ENCODE measurements at places on chromosomes 1 and 21. TPM values are rescaled to one million over a fixed set of nuclear protein-coding genes. Genes with fewer than 3 reads are reported as not detected.
A peak's percentile ranks its signal among the peaks of the same experiment; 100 is the strongest.

FLVCR1 gene
- total RNA-seq, result 5.6 TPM

CAMSAP2 gene
- total RNA-seq, result 30.0 TPM

GRCh38 chr1:233022246-233022645 is 71.8 kb downstream of the NTPCR start:
- no peak for DNase-seq
- no peak overlapping the region for H3K27ac ChIP-seq
- peaks cover 8% of the 10 kb centered on the region for H3K4me1 ChIP-seq
- H3K4me3 ChIP-seq, result no peak overlapping the region
- no peaks in the 10 kb centered on the region for H3K36me3 ChIP-seq

DNA sequence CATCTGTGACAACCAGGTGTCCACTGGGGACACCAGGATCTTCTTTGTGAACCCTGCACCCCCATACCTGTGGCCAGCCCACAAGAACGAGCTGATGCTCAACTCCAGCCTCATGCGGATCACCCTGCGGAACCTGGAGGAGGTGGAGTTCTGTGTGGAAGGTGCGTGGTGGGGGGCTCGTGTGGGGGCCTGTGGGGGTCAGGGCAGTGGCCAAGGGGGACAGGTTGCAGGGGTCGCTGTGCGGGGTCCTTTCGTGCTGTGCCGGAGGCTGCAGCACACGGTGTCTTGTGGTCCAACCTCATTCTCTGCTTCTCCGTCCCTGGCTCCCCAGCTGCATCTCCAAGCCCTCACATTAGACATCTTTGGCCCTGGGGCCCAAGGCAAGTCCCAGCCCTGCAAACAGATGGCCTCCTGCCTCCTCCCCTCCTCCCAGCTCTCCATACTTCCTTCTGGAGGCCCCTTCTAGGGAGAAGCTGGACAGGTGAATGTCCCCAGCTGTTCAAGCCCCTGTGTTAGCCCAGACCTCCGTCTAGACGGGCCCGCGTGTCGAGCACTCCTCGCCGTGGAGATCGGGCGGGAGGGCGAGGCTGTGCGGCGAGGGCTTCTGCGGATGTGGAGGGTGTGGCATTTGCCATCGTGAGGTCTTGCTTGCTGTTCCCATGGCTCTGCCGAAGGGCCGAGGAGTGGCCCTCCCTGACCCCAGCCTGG is 2.5 kb downstream of the AGRN start:
- peaks cover 48% of the 10 kb centered on the region for H3K4me1 ChIP-seq
- H3K36me3 ChIP-seq, result no peaks in the 10 kb centered on the region
- no peak overlapping the region for H3K27ac ChIP-seq

- no peak overlapping the region for H3K27ac ChIP-seq
- H3K27me3 ChIP-seq, result no peaks in the 10 kb centered on the region
- H3K4me3 ChIP-seq, result no peak overlapping the region
- H3K36me3 ChIP-seq, result no peaks in the 10 kb centered on the region
- H3K4me1 ChIP-seq, result no peaks in the 10 kb centered on the region
Observed at GRCh38 chr1:169563019-169563615, 23.2 kb downstream of the F5 start.

- no peak overlapping the region for H3K27ac ChIP-seq
- H3K4me1 ChIP-seq, result no peaks in the 10 kb centered on the region
- H3K36me3 ChIP-seq, result no peaks in the 10 kb centered on the region
Observed at GRCh38 chr1:88649932-88650331, 34.1 kb upstream of the PKN2 start.

GRCh38 chr1:150018165-150018564 is 7.6 kb upstream of the OTUD7B start:
- no peaks in the 10 kb centered on the region for H3K4me1 ChIP-seq
- DNase-seq, result no peak
- no peak overlapping the region for H3K27ac ChIP-seq
- no peak overlapping the region for H3K4me3 ChIP-seq

DNA sequence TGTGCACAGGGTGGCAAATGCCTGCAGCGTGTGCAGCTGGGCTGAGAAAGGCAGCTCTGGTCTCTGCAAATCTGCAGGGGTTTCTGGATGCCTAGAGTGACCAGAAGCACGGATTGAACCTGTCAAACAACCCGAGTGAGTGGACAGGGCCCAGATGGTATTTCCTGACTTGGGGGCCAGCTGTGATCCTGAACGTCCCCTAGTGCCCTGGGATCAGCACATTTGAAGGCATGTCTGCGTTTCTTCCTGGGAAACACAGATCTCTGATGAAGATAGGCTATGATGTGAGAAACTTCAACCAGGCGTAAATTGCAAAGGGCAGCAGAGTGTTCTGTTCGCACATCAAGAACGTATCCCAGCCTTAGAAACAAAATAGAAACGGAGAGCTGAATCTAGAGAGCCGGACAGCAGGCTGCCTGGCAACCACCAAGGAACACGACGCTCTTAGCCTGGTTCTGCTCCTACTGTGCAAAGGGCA is 163.1 kb downstream of the KCNJ6 start:
- no peak overlapping the region for H3K4me3 ChIP-seq
- no peak for DNase-seq
- no peak overlapping the region for H3K27ac ChIP-seq
- no peaks in the 10 kb centered on the region for H3K27me3 ChIP-seq
- H3K4me1 ChIP-seq, result no peaks in the 10 kb centered on the region
- H3K36me3 ChIP-seq, result no peaks in the 10 kb centered on the region

FCRL5 gene
- 0.49 TPM for total RNA-seq

- peak within 1 kb of the TSS; percentile 65 for H3K27ac ChIP-seq
- DNase-seq, result no peak
- peaks cover 17% of the 10 kb centered on the region for H3K4me1 ChIP-seq
- no peaks in the 10 kb centered on the region for H3K36me3 ChIP-seq
Observed at GRCh38 chr1:116667575-116668105, at the start of gene IGSF3. TSS of gene IGSF3 (minus strand) at chr1:116667733. CDS start at chr1:116666326, 1,407 bp downstream.

TEKT2 gene
- not detected for total RNA-seq

GRCh38 chr1:2413495-2414296 is 1.3 kb upstream of the PEX10 start:
- H3K4me3 ChIP-seq, result peak overlapping the region; percentile 79
- no peak for DNase-seq
- H3K36me3 ChIP-seq, result peaks cover under 1% of the 10 kb centered on the region
- peak overlapping the region; percentile 82 for H3K27ac ChIP-seq

DNA sequence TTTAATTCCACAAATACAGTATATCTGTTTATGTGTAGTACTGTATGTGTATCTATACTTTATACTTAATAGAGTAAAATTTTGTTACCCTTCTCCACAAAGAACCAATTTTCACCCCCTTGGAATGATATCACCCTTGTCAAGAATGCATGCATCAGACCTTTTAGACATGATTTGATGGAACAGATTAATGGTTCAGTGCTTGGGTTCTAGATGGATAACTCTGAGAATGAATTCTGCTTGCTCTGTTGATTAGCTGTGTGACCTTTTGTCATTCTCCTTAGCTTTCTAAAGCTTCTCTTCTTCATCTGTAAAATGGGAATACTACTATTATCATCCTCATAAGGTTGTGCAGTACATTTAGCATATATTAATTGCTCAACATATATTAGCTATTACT is 105.1 kb downstream of the NEK7 start:
- no peaks in the 10 kb centered on the region for H3K36me3 ChIP-seq
- DNase-seq, result no peak
- peaks cover 7% of the 10 kb centered on the region for H3K4me1 ChIP-seq

- no peak for DNase-seq
- no peak overlapping the region for H3K27ac ChIP-seq
- H3K4me1 ChIP-seq, result no peaks in the 10 kb centered on the region
- no peak overlapping the region for H3K4me3 ChIP-seq
Observed at GRCh38 chr1:26550946-26551345, 21.4 kb downstream of the RPS6KA1 start.

PRMT6 gene
- 11.0 TPM for total RNA-seq

ADGRL2 gene
- 68.0 TPM for total RNA-seq

GRCh38 chr1:176183618-176184017 is 23.5 kb downstream of the COP1 start:
- DNase-seq, result no peak
- H3K4me1 ChIP-seq, result no peaks in the 10 kb centered on the region
- H3K27ac ChIP-seq, result no peak overlapping the region
- H3K4me3 ChIP-seq, result no peak overlapping the region

DCST2 gene
- total RNA-seq, result 7.9 TPM

DISP3 gene
- not detected for total RNA-seq

SPRR2G gene
- not detected for total RNA-seq

DNA sequence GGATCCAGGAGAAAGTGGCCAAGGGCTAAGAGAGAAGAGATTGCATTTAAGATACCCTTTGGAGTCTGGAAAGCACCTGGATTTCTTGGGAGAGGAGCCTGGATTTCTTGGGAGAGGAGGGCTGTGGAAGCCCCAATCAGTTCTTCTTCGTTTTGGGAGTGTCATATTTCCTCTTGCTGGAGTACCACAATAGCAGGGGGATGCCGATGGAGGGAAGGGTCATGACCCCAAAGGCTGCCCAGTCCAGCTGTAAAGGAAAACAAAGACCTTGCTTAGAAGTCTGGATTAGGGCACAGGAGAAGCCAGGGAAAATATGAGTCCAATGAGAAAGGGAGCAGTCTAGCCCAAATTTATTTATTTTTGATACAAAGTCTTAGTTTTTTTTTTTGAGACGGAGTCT is 11.3 kb downstream of the SSR2 start:
- DNase-seq, result no peak
- no peak overlapping the region for H3K4me3 ChIP-seq
- H3K4me1 ChIP-seq, result no peaks in the 10 kb centered on the region
- H3K36me3 ChIP-seq, result peaks cover 58% of the 10 kb centered on the region
- H3K27ac ChIP-seq, result no peak overlapping the region

C1orf167 gene
- not detected for total RNA-seq

TMEM82 gene
- total RNA-seq, result not detected

ELAPOR1 gene
- 0.25 TPM for total RNA-seq

AMY1A gene
- total RNA-seq, result not detected

DNA sequence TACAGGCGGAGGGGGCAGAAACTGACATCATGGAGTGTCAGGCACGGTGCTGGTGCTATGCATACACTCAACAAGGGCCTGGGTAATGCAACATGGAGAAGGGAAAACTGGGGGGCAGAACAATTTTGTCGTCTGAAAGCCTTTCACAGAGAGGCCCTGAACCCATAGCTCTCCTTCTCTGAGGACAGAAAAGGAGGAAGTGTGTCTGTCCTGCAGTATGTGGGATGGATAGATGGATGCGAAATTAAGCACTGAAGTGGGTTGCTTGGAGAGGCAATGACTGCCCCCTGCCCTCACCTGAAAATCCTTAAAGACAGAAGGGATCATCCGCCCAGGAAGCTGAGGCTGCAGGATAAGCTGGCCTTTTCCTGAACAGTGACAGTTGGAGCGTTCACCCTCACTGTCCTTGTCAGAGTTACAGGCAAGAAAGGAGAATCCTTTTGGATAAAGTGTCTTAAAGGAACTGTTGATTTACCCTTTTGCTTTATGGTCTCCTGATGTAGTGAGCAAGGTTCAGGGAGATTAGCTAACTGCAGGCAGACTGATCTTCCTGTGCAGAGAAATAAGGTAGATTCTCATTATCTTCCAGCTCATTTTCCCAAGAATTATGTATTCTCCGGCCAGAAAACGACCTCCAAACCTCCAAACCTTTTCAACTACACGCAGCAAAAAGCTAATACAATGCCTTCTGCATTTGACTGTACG is 1.6 kb upstream of the FAM20B start:
- H3K4me3 ChIP-seq, result no peak overlapping the region
- no peak overlapping the region for H3K27ac ChIP-seq
- peaks cover 20% of the 10 kb centered on the region for H3K4me1 ChIP-seq
- no peaks in the 10 kb centered on the region for H3K27me3 ChIP-seq

FNBP1L gene
- 16.9 TPM for total RNA-seq

GRCh38 chr1:19504796-19505692 is 19.7 kb upstream of the CAPZB start:
- peaks cover 33% of the 10 kb centered on the region for H3K4me1 ChIP-seq
- no peak for DNase-seq
- no peaks in the 10 kb centered on the region for H3K36me3 ChIP-seq
- H3K27ac ChIP-seq, result peak overlapping the region; percentile 68
- no peak overlapping the region for H3K4me3 ChIP-seq
- H3K27me3 ChIP-seq, result no peaks in the 10 kb centered on the region

- no peaks in the 10 kb centered on the region for H3K36me3 ChIP-seq
- H3K4me3 ChIP-seq, result no peak overlapping the region
- H3K4me1 ChIP-seq, result peaks cover 17% of the 10 kb centered on the region
- no peaks in the 10 kb centered on the region for H3K27me3 ChIP-seq
Observed at GRCh38 chr1:1945782-1946393, 26.8 kb upstream of the TMEM52 start.

DNA sequence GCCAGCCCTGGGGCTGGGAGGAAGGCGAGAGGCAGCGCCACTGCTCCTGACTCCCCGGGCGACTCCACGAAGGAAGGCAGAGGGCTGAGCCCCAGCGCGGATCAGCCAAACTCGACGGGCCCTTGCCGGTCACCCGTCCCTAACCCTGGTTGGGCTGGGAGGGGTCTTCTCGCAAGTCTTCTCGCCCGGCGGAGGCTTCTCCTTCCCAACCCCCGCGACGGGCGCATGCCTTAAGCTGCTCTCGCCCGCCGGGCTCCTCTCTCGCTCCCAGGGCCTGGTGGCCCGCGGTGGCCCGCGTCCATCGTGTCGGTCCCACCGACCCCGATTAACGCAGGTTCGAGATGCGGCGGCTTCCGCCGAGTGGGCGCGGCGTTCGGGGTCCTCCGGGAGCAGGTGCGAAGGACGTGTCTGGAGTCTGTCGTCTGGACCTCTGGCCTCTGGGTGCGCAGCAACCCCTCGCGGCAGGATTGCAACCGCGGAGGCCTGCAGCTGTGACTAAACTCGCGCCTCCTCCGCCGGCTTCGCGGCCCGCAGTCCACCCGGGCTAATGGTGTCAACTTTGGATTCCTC is 29.0 kb upstream of the PPM1J start:
- no peaks in the 10 kb centered on the region for H3K27me3 ChIP-seq
- H3K4me1 ChIP-seq, result peaks cover 12% of the 10 kb centered on the region
- H3K27ac ChIP-seq, result no peak overlapping the region
- no peak for DNase-seq

CROCC gene
- total RNA-seq, result 31.9 TPM

DNA sequence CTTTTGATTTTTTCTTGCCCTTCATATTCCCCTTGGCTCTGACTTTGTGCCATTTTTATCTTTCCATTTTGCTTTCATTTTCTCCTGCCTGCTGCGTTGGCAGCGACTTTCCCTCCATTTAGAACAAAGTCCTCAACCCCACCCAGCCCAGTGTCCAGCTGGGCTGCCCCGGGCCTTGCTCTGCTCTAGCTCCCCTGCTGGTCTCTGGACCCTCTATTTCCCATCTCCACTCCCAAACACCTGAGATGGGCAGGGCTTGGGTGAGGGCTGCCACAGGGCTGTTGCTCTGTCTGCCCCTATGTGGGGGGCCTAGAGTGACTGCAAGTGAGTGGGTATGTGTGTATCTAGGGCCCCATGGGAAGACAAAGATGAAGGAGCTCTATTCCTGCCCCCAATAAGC is 7.3 kb upstream of the ADAM15 start:
- H3K27ac ChIP-seq, result no peak overlapping the region
- H3K27me3 ChIP-seq, result no peaks in the 10 kb centered on the region
- no peaks in the 10 kb centered on the region for H3K36me3 ChIP-seq
- no peak overlapping the region for H3K4me3 ChIP-seq
- no peak for DNase-seq
- peaks cover 22% of the 10 kb centered on the region for H3K4me1 ChIP-seq

EDARADD gene
- total RNA-seq, result 1.2 TPM

ANKRD45 gene
- total RNA-seq, result not detected
